ENCODE measurements at places on chromosomes 4 and X.

- DNase-seq = no peak
Observed at GRCh38 chr4:140300271-140300970, 73.0 kb upstream of the SCOC start.

DNA sequence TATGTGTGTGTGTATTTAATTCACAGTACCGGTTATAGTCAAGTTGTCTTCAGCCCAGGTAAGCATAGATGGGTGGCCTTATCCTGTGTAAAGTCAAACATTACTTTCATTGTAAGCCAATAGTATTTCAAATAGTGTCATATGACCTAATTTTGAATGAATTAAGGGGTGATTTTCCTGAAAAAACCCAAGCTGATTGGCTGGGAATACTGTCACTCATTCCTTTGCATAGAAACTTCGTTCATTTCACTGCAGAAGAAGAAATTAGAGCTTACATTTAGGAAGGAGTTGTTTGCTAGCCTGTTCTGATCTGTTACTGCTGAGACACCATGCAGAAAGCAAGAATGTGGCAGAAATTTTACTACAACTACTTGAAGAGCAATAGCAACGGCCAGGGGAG is 45.4 kb downstream of the SMARCAD1 start:
- DNase-seq = no peak

DNA sequence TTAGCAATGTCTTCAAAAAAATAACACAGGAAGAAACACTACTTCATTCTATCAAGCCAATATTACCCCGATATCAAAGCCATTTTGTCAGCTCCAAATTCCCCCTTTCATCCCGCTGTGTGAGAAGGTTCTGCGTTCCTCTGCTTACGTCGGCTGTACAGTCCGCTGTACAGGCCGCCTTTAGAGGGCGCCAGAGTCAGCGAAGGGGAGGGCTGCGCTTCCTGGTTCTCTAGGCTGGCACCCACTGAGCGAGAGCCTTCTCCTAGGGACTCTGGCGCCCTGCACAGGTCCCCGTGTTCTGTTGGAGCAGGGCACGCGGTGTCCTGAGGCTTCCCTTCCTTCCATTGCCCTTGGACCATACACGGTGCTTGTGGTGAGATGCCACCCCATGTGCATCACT is 25.3 kb upstream of the CT45A1 start:
- peak; percentile 38 for DNase-seq

GRCh38 chrX:1763294-1763693 is 148.4 kb downstream of the ASMT start:
- DNase-seq = no peak

- peak; percentile 18 for DNase-seq
Observed at GRCh38 chrX:101385026-101385684, 836 bp downstream of the BTK start.

DNA sequence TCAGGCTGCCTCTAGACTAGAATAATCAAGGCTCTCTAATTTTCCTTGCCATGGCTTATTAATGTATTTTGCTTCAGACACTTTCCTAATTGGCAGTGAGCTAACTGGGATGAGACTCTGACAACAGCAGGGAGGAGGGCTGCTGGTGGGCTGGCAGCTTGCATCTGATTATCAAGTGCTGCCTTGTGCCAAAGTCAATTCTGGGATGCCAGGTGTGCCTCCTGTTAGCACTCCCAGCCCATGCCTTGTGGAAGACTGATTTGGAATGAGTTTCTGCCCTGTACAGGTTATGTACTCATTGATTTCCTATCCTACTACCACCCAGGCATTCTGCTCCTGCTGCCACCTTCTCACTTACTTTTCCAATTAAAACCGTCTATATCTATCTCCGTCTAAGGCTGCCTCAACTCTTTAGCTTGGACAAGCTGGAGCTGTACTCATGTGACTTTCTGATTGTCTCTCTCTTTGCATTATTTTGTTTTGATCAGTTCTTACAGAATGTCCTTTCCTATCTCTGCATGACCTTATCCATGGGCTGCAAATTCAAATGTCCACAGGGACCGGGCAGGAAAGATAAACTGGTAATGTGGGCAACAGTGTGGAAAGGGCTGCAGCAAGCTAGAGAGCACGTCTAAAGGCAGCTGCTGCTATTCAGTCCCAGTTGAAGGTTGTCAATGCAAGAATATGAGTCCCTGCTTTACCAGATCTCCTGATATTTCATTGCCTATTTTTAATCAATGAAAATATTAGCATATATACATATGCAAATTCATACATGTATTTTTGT is 112.6 kb downstream of the GABRA2 start:
- no peak for DNase-seq

DNA sequence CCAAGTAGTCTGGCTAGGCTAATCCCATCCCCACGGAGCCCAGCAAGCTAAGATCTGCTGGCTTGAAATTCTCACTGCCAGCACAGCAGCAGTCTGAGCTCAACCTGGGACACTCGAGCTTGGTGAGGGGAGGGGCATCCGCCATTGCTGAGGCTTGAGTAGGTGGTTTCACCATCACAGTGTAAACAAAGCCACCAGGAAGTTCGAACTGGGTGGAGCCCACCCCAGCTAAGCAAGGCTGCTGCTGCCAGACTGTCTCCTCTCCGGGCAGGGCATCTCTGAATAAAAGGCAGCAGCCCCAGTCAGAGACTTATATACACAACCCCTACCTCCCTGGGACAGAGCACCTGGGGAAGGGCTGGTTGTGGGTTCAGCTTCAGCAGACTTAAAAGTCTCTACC is 639.6 kb downstream of the IQCM start:
- DNase-seq = no peak

GRCh38 chr4:140849526-140849925 is 93.3 kb upstream of the TBC1D9 start:
- DNase-seq = no peak

DNA sequence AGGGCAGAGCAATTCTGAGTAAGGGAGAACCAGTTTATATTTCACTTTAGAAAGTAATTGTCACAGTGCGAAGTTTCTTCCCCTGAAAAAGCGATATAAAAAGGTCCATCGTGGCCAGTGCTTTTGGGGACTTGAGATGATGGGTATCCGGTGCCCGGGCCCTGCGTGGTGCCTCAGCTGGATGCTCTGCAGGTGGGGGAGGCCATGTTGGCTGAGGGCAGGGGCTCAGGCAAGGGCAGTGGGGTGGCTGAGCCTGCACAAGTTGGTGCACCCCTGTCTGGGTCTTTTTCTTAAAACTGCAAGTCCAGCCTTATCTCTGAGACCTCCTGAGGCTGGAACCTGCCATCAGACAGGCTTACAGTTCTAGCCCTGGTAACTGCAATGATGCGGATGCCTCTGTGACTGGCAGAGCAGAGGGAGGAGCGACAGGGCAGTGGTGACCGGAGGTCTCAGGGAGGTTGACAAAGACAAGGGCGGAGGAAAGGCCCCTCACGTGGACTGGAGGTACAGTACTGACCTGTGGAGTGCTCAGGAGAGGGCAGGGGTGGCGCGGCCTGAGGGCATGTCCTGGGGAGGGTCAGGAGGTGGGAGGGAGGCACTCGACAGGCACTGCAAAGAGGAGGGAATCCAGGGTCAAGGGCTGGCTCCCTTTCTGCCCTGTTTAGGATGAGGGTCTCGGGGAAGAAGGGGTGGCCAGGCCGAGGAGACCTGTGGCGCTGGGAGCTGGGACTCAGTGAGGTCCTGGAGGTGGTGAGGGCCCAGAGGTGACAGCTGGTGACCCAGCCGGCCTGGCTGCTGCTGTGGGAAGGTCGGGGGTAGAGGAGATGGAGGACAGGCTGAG is 1.8 kb downstream of the RGS12 start:
- DNase-seq = no peak

GRCh38 chrX:39631276-39632229 is 466.2 kb downstream of the BCOR start:
- no peak for DNase-seq

GRCh38 chr4:76341063-76341462 is 34.5 kb downstream of the STBD1 start:
- peak; percentile 63 for DNase-seq

DNA sequence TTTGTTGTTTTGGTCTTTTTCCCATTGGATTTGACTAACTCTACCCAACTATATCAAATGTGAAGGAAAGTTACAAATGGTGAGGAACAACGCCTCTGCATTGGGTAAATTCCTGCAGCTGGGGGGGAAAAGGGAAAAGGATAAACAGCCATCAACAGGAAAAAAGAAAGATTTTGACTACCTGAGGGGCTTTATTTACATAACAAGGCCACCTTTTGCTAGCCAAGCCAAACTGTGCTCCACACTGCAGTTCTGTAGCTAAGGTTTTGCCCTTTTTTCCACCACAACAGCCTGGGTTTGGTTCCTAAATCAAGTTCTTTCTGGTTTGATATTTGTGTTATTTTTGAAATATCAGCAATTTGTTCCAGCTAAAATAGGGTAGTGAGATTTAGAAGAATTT is 40.8 kb downstream of the RHOXF2B start:
- no peak for DNase-seq

- DNase-seq = no peak
Observed at GRCh38 chr4:172945611-172946010, 223.0 kb upstream of the GALNT7 start.

DNA sequence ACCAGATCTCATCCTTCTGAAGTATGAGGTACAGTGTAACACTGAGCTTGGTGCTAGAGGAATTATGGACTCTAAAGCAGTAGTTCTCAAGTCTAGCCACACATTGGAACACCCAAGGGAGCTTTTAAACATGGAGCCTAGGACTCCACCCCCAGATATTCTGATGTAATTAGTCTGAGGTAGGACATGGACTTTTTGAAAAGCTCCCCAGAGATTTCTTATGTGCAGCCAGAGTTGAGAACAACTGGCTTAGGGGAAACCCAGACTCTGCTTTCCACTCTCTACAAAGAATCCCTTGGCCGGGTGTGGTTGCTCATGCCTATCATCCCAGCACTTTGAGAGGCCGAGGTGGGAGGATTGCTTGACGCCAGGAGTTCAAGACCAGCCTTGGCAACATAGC is 11.6 kb upstream of the GDPD2 start:
- DNase-seq = no peak

- DNase-seq = no peak
Observed at GRCh38 chr4:58808817-58809216, 1698.6 kb upstream of the IGFBP7 start.

Data from hematopoietic multipotent progenitor cell treated with erythropoietin and hydrocortisone succinate and interleukin-3 and kit ligand, for 4 days (in vitro differentiated cells).